ENCODE measurements at places on chromosomes 7 and 10.

DNA sequence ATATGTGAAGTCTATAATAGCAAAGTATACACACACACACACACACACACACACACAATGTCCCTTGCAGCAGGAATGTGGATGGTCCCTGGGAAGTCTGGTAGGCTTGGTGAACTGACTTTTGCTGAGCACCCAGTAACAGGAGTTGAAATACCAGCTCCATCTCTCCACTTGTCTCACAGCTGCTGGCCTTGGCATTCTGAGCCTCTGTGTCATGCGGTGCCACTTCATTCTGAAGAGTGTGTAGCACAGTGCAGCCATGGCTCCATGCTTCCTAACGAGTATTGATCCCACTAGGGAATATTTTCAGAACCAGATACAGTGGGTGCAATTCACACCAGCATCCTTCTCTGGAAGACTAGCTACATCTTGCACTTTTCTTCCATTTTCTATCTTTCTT is 192.4 kb downstream of the ADARB2 start:
- DNase-seq, result no peak

GRCh38 chr10:14572811-14573210 is 201.9 kb downstream of the FAM107B start:
- DNase-seq, result no peak

GRCh38 chr10:75011221-75011620 is 100.2 kb upstream of the SAMD8 start:
- no peak for DNase-seq

- DNase-seq, result no peak
Observed at GRCh38 chr7:48899932-48900331, 24.4 kb upstream of the CDC14C start.

- no peak for DNase-seq
Observed at GRCh38 chr7:143054621-143055020, 2.5 kb downstream of the OR6V1 start.

- no peak for DNase-seq
Observed at GRCh38 chr10:12614177-12614995, 265.0 kb downstream of the CAMK1D start.

DNA sequence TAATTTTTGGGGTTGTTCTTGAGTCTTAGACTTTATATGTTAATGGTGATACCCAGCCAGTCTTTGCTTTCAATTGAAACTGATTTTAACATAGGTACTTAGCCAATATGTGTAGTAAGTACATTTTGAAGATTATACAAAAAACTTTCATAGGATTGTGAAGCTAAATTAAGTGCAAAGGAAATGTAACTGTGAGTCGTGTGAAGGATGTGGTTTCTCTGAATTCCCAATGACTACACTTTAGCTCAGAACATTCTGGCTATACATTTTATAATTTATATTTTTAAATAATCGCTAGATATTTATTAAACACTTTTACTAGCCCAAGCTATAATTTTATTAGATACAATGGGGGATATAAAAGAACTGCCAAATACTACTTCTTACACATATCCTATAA is 359.3 kb downstream of the PCLO start:
- DNase-seq, result no peak

DNA sequence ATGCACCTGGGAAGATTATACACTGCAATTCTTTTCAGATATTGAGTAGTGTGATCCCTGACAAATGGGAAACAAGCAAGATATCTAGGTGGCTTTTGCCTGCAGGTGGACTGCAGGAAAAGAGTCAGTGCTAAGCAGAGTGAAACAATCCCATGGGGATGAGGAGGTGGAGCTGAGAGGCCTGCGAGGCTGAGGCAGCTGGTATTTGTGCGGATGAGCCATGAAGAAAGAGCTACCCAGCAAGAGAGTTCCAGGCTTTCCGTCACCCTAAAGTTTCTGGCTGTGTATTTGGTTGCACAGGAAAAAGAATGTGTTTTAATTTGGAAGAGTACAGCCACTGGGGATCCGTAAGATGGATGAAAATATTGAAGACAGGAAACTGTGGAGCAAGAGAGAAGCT is 714.1 kb upstream of the COBL start:
- DNase-seq, result no peak

GRCh38 chr10:43424416-43424815 is 12.5 kb upstream of the ZNF487 start:
- DNase-seq, result no peak

- no peak for DNase-seq
Observed at GRCh38 chr10:42972946-42973345, 103.9 kb upstream of the RET start.

DNA sequence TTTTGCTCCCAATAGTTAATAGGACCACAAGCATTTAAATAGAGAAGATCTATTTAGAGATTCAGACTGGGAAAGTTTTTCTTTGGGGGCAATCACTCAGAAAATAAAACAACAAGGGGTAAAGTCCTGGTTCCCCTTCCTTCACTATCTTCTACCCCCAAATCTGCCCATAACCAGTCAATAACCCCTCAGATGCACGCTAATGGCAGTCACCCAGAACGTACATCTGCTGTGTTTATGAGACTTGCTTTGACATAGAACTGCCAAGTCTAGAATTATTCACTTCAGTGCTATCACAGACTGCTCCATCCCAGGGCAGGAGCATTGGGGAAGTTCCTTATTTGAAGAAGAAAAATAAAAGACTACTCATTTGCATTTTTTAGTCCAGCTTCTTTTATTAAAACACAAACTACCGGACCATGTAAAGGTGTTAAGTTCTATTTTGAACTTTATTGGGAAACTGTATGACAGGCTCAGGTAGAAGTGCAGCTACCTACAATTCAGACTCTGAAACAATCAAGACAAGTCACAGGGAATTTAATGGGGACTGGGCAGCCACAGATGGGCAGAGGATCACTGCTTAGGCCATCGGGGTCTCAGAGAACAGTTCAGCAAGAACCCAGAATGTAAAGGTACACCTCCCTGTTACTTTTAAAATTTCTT is 38.4 kb downstream of the ANK3 start:
- DNase-seq, result no peak

DNA sequence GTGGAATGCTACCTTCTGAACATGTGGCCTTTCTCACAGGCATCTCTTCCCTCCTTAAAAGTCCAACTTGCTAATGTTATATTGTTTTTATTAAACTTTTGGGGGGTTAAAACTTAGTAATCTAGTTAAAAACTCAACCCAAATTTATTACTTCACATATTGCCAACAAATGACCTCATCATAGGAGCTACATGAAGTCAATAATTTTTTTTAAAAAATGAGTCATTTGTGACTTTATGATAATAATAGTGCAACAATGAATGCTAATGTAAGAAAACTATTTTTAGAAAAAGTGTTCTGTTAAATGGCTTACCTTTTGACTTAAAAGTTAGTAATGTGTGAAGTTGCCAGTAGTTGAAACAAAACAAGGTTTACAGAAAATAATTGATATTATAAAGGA is 325.9 kb upstream of the FZD1 start:
- no peak for DNase-seq

DNA sequence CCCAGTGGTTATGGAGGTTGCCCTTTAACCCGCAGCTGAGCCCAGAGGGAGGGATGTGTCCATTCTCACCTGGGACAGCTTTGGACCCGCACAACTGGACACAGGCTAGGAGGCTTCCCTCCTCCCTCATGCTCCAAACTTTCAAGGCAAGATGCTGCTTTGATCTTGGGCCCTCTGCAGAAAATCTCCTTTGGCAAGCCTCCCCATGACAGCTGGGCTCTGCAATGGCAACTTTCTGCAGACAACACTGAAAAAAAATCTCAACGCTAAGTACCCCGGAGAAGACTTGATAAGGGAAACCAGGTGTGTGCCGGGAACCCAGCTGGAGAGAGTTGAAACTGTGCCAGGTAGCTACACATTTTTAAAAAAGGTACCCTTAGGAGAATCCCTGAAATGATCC is 610.1 kb downstream of the LRMDA start:
- no peak for DNase-seq

- DNase-seq, result no peak
Observed at GRCh38 chr10:133165556-133166503, 5.8 kb downstream of the KNDC1 start.

- DNase-seq, result no peak
Observed at GRCh38 chr10:86127274-86127819, 239.2 kb downstream of the GRID1 start.
